Activated CD8-positive, alpha-beta memory T cell treated with anti-CD3 and anti-CD28 coated beads, Interleukin-2, amount 10 ng/mL, durations not matched to agents 7 days and 5 days (primary cell): ENCODE measurements at places on chromosomes 5 and 9.

- peak; percentile 45 for DNase-seq
Measured at GRCh38 chr9:133589454-133590227, 19.5 kb downstream of the FAM163B start.

- no peak for DNase-seq
Measured at GRCh38 chr5:58648846-58649245, 66.0 kb downstream of the RAB3C start.

DNA sequence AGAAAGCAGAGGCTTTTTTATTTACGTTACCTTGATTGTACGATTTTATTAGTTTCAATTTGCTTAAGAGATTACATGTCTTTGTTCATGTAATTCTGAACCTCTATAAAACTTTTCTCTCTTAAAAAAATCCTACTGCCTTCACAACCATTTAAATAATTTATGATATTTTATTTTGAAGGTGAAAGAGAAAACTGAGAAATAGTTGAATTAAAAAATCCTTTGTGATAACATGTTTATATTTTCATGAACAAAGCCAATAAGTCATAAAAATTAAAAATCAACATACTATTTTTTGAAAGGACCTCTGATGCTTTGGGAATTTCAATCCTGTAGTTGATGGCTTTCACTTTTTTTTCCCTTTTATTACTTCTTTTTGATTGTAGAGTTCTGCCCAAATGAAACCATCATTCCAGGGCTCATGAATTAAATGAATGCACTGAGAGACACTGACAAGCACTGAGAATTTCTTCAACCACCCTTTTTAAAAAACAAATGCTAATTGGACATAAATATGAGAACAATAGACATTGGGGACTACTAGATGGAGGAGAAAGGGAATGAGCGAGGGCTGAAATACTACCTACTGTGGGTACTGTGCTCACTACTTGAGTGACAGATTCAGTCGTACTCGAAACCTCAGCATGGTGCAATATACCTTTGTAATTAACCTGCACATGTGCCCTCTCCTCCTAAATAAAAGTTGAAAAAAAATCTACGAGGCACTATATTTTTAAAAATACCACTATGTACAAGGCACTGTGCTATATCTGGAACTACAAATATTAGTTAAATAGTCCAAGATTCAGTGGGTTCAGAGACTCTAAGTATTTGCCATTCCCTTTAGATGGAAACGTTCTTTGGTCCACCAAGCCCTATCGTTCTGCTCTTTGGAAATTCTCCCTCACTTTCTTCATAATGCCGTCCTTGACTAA lies 5.9 kb downstream of the CDKN2A start:
- DNase-seq, result no peak

DNA sequence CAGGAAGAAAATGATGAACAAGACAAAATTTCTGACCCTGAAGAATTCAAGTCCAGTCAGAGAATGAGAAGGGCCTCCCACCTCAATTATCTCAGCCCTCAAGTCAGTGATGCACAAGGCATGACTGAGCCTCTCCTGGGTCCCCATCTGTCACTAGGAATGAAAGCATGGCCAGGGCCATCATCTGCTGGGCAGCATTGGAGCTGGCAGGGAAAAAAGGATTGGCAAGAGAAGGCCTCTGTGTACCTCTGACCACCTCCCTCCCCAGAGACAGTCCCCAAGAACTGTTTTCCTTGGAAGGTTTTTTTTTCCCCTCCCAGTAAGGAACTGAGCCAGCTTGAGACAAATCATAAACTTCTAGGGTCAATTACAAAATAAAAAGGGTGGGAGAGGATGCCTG lies 76.7 kb downstream of the KLHL3 start:
- DNase-seq, result no peak
